Body of pancreas (tissue), 4 donors: ENCODE measurements at places on chromosomes 13 and 19. TPM values are rescaled to one million over a fixed set of nuclear protein-coding genes. Genes with fewer than 3 reads are reported as not detected.

Gene SLC25A41
- not detected for total RNA-seq

Gene CPB2
- total RNA-seq = 1.8 TPM

Gene LRRC63
- total RNA-seq = not detected

Gene PRR19
- 0.52 TPM for total RNA-seq

DNA sequence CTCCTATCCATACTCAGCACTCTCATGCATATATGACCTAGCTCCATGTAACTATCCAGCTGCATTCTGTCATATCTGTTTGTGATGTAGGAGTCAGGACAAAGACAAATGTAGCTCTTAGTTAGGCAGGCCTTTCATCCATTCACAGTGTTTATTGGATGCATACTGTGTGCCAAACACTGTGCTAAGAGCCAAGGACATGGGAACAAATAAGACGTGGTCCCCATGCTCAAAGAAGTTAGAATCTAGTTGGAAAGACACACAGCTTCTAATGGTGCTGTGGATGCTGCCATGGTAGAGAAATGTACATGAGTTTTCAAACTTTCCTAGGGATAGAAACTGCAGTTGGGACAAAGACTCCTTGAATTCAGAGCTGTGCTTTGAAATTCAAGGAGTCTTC is 31.7 kb upstream of the IL17D start:
- no peaks in the 10 kb centered on the region for H3K36me3 ChIP-seq
- H3K27me3 ChIP-seq = no peaks in the 10 kb centered on the region
- H3K4me3 ChIP-seq = no peak overlapping the region
- no peak for DNase-seq

DNA sequence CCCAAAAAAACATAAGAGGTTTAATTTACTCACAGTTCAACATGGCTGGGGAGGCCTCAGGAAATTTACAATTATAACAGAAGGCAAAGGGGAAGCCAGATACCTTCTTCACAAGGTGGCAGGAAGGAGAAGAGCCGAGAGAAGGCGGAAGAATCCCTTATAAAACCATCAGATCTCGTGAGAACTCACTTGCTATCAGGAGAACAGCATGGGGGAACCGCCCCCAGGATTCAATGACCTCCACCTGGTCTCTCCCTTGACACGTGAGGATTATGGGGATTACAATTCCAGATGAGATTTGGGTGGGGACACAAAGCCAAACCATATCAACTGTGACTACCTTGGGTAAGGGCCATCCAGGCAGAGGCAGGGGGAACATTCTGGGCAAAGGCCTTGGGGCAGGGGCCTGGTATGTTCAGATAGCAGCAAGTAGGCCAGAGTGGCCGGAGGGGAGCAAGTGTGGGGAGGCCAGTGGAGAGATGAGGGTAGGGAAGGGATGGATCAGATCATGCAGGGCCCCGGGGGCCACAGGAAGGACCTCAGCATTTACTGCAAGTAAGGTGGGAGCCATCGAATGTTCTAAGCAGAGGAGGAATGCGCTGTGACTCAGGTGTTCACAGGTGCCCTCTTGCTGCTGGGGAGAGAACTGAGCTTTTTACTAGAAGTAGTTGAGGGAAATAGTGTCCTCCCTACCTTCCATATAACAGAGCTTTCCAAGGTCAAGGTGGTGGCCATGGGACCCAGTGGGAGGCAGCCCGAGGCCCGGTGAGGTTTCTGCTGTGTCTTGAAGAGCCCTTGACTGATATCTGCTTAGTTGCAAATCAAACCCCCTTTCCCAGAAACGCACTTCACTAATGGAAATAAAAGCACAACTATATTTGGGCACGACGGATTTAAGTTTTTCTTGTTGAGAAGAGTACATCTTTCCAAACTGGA is 18.0 kb downstream of the RAB3D start:
- H3K36me3 ChIP-seq = no peaks in the 10 kb centered on the region
- no peak overlapping the region for H3K27ac ChIP-seq
- H3K27me3 ChIP-seq = no peaks in the 10 kb centered on the region
- H3K4me1 ChIP-seq = peaks cover 28% of the 10 kb centered on the region
- no peak for DNase-seq
